Amygdala (tissue), 56 donors: ENCODE measurements at places on chromosomes 4 and X.

- DNase-seq = no peak
Measured at GRCh38 chr4:113355550-113356371, 306.3 kb downstream of the ANK2 start.

DNA sequence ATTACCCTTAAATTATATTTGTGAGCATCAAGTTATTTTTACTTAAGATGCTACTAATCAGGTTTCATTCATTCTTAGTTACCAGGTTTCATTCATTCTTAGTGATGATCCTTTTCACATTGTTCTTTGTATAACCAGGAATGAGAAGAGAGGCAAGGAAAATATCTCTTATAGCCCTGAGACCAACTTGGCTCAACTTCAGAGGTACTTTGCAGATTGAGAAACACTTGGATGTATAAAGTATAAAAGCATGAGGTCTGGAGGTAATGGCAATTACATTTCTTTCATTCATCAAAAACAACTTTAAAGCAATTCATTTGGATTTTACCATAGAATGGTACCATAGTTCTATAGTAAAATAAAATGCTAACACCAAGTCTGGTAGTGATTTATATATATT lies 231.0 kb downstream of the PRDM5 start:
- no peak for DNase-seq

- DNase-seq = no peak
Measured at GRCh38 chrX:47182106-47182700, 11.4 kb upstream of the UBA1 start.

DNA sequence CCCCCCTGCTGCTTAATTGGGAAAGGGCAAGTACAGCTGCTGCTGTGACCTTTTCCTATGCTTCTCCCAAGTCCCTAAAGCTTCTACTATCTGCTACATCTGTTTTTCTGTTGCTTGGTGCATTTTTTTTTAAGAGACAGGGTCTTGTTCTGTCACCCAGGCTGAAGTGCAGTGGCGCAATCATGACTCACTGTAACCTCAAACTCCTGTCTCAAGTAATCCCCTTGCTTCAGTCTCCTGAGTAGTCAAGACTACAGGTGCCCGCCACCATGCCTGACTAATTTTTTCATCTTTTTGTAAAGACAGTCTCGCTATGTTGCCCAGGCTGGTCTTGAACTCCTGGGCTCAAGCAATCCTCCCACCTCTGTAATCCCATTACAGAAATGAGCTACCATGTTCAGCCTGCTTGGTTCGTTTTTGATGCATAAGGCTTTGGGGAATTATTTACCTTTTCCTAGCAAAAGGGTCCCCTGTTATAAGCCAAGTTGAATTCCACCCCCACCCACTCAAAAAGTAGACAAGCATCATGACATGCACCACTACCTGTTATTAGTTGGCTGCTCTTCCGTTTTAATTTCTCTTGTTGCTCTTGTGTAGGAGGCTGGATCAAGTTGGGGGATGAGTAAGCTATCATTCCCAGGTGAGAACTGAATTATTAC lies 39.6 kb downstream of the DGKK start:
- DNase-seq = no peak

DNA sequence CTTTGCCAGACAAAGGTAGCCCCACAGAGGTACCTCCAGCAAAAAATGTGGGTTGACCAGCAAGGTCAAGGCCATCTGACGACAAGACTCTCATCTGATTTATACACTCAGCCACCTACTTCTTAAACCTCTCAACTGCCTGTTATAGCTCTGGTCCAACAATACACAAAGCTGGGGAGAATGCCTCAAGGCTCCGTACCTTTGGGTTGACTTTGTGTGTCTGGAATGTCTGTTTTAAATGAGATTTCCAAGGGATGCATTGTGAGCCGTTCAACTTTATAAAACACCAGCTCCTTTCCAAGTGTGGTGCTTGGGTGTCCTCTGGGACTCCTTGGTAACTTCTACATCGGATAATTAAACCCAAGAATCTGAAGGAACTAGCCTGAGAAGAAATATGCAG lies 167.0 kb upstream of the RPL34 start:
- no peak for DNase-seq

DNA sequence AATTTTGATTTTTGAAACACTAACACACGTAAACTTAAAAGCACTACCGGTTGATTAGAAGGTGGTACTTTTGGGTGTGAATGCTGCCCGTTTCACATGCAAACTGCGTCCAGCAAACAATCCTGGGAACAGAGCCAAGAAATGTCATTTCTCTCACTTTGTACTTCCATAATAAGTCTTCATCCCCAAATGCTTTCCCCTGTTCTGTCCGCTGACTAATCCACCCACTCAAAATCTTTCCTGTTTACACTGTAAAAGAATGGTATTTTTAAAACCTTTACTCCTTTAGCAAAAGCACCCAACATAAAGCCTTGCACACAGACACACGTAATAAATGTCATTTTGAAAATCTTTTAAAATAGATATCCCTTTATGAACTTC lies 39.1 kb upstream of the PDLIM5 start:
- no peak for DNase-seq

DNA sequence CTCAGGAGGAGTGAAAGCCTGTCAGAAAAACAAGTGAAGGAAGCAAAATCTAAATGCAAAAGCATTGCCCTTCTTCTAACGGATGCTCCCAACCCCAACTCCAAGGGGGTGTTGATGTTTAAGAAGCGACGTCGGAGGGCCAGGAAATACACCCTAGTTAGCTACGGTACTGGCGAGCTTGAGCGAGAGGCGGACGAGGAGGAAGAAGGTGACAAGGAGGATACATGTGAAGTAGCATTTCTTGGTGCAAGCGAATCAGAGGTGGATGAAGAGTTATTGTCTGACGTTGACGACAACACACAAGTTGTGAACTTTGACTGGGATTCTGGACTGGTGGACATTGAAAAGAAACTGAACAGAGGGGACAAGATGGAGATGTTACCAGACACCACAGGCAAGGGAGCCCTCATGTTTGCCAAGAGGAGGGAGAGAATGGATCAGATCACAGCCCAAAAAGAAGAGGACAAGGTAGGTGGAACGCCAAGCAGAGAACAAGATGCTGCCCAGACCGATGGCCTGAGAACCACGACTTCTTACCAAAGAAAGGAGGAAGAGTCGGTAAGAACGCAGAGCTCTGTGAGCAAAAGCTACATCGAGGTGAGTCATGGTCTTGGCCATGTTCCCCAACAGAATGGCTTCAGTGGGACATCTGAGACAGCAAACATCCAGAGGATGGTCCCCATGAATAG lies 105.6 kb upstream of the MYOZ2 start:
- no peak for DNase-seq

DNA sequence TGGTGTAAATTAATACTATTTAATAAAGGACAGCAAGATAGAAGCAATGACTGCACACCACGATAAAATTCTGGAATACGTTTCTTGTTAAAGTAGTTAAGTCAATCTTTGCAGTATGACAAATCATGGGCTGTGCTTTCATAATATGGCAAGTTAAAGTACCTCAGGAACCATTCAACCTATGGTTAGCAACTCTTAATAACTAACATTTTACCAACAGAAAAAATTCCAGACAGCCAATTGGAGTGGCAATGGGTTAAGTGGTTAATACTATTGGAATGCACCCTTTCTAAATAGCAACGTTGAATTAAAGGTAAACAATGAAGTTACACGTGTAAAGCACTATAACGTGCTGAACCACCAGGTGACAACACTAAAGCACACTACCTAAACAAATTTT lies 72.4 kb upstream of the ZCCHC13 start:
- DNase-seq = no peak

GRCh38 chrX:153801669-153802068 lies 7.2 kb downstream of the SSR4 start:
- no peak for DNase-seq

- no peak for DNase-seq
Measured at GRCh38 chr4:38489924-38490639, 173.9 kb upstream of the KLF3 start.

DNA sequence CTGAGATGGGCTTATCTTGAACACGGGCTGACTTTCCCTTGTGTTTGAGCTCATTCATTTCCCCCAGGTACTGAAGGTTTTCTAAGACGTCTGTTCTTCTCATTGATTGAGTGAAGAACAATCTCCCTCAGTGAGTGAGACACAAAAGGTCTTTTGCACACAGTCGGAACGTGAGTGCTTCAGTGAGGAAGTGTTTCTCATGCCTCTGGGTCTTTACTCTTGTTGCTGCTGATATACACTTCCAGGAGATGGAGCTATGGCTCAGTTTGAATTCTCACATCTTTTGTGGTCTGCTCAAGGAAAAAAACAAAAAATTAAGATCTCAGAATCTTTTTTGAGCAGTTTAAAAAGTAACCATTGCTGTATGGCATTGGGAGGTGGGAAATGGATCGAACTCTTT lies 981.9 kb upstream of the TENM3 start:
- no peak for DNase-seq

- no peak for DNase-seq
Measured at GRCh38 chr4:160514126-160514525, 1411.2 kb downstream of the RAPGEF2 start.

DNA sequence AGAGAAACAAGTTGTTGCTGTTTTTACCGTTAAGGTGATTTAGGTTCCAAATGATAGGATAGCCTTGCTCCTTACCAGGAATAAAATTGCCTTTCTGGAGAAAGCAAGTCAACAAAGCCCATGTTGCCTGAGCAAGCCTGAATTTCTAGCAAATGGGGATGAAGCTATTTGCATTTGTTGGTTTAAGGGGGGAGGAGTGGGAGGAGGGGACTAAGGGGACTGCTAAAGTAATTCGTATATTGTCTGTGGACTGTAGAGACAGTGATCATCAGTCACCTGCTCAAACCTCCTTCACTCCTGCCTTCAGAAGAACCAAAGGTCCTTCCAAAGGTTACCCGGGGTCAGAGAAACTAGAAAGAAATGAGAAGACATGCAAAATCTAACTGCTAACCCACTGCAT lies 65.8 kb downstream of the SCML2 start:
- DNase-seq = no peak

DNA sequence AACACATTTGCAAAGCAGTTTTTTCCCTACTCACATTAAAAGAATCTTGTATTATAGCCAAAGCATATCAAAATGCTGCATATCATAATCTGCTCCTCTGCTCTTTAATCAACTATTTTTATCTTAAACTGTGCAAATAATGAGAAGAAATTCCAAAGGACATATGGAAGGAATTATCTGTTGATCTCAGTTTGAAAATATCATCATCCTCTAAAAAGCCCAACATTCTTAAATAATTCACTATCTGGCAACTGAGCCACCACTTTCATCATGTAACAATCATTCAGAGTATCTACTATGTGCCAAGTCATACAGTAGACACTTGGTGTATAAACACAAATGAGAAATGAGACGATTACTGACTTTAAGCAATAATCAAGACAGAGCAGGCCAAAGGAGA lies 63.0 kb downstream of the PRSS12 start:
- DNase-seq = no peak

DNA sequence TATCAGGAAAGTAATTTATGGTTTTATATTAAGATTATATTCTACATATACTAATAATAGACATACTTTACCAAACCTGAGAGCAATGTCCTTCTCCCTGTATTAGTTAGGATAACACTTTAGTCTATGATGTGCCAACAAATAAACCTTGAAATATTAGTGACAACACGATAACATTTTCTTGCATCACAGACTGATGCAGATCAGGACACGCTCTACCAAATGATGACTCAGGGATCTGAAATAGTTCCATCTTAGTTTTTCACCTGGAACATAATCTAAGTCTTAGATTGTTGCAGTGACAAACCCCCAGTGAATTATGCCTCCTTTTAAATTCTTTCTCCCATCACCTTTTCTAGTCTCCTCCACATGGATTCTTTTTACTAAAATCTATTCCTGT lies 214.2 kb downstream of the CLCN4 start:
- DNase-seq = no peak

- DNase-seq = no peak
Measured at GRCh38 chrX:40106676-40107290, 9.0 kb upstream of the BCOR start.

DNA sequence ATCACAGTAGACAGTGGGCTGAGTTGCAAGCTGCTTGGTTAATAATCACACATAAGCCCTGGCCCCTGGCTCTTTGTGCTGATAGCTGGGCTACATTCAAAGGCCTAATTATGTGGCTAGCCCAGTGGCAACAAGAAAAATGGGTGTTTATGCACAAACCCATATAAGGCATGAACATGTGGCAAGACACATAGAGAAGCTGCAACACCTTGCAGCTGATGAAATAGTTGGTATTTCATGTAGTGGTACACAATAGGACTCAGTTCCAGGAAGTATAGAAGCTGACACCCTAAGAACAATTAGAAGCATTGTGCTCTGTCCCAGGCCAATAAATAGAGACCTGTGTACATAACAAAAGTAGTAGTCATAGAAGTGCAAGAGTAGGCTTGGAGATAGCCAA lies 14.6 kb upstream of the ZNF630 start:
- DNase-seq = no peak

DNA sequence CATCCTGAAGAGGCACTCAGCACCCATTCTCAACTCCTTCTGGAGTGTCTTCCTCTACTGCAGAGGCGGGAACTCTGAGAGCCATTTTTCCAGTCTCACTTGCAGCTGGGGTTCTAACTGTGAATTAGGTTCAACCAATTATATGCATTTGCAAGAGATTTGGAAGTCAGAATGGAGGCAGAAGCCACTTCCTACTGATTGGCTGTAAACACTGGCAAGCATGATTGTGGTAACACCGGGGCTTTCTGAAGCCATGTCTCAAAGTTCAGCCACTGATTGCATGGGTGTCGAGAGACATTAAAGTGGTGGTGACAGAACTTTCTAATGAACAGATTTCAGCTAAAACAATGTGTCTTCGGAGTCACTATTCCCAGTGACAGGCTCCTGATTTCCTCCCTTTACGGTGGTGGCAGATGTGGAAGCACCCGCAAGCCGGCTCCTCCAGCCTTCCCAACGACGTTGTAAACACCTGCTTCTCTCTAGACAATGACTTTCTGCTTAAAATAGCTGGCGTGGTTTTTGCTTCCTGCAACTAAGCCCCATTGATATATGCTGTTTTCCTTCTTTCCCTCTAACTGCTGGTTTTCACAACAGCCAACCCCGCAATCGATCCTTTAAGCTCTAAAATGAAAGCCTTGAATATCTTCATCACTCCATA lies 92.0 kb downstream of the IRF2 start:
- no peak for DNase-seq

GRCh38 chrX:14873676-14874049 lies 442 bp downstream of the MOSPD2 start:
- no peak for DNase-seq

DNA sequence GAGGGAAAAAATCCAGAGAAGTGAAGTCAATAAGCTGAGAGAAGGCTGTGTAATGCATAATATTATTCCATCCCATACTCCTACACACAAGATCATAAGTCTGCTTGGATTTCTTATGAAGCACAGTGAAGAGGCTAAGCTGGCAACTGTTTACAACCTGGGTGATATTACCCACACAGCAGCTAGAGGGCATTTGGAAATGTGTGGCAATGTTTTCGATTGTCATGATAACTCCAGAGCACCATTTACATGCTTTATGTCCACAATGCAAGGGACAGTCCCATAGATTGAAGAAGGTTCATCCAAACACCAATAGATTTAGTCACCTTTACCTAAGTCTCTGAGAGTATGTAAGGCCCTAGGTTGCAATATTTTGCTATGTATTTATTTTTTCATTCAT lies 412.2 kb downstream of the PPP3CA start:
- no peak for DNase-seq

GRCh38 chr4:114613560-114613959 lies 15.0 kb downstream of the UGT8 start:
- no peak for DNase-seq

GRCh38 chrX:148535639-148536038 lies 35.2 kb downstream of the AFF2 start:
- DNase-seq = no peak
